Mucosa of descending colon (tissue), 3 donors: ENCODE measurements at places on chromosomes 2 and 18.

DNA sequence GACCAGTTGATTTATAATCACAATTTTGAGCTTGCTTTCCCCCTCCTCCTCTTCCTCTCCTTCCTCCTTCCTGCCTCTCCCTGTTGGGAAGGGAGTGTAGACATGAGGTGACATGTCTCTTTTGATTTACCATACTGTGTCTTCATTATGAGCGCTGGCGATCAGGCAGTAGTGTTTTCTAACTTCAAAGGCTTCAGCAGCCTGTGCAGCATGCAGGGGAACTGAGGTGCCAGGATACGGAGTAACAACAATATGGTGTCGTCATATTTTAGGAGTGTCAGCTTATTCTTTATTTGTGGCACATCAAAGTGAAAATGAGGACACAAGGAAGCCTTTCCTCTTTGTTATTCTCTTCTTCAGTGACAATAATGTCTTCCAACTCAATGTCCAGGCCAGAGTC lies 864.2 kb downstream of the SLC4A3 start:
- no peak for DNase-seq

DNA sequence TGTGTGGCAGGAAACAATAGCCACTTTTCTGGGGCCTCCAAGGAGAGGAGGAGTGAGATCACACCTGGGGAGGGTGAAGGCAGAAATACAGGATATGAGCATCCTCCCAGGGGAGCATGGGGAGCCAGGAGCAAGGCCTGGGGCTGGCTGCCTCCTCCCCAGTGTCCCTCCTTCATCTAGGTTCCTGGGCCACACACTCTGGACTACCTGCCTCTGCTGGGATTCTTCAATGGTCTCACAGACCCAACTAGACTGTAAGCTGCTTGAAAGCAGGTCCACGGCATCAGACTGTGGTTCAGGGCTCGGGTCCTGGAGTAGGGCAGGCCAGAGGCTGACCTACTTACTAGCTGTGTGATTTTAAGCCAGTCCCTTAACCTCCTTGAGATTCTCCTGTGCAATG lies 94.0 kb downstream of the MCFD2 start:
- no peak for DNase-seq

DNA sequence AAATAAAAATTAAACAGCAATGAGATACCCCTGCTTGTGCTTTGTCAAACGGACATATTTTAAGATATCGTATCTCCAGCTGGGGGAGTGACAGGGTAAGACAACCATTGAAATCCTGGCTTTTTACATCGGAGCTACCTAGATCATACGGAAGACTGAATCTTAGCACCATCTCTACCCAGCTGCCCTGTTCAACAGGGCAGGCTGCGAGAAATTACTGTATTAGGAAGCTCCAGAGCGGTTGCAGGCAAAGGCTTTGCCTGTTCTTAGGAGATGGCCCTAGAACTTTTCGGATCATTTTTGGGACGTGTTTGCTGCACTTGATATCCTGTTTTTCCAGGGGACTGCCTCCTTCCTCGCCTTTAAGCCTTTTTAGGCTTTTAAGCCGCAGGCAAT lies 2.0 kb upstream of the PRKCE start:
- no peak for DNase-seq

- no peak for DNase-seq
Observed at GRCh38 chr2:241235859-241236593, 47.5 kb downstream of the ANO7 start.

- no peak for DNase-seq
Observed at GRCh38 chr18:67665266-67665665, 148.7 kb upstream of the DSEL start.

GRCh38 chr18:77076111-77076510 lies 56.5 kb downstream of the MBP start:
- no peak for DNase-seq

GRCh38 chr2:152396051-152396511 lies 61.1 kb downstream of the FMNL2 start:
- no peak for DNase-seq

GRCh38 chr2:191369034-191369433 lies 123.8 kb downstream of the MYO1B start:
- DNase-seq = no peak

DNA sequence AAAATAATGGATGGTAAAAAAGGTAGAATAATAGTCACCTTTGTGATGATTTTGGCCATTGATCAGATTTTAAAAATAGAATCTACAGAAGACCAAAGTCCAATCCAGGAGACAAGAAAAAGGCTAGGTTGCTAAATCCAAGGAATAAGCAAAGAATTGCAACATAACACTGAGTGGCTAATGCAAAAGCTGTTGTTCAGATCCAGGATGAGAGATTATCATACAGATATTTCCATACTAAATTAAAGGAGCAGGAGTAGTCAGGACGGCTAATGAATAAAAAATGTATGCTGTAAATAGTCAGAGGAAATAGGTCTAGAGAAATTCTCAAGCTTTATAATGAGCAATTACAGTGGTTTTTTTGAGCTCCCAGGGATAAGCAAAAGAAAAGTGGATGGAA lies 745.9 kb upstream of the ACVR2A start:
- DNase-seq = no peak

GRCh38 chr2:20353241-20353992 lies 2.8 kb upstream of the PUM2 start:
- no peak for DNase-seq

DNA sequence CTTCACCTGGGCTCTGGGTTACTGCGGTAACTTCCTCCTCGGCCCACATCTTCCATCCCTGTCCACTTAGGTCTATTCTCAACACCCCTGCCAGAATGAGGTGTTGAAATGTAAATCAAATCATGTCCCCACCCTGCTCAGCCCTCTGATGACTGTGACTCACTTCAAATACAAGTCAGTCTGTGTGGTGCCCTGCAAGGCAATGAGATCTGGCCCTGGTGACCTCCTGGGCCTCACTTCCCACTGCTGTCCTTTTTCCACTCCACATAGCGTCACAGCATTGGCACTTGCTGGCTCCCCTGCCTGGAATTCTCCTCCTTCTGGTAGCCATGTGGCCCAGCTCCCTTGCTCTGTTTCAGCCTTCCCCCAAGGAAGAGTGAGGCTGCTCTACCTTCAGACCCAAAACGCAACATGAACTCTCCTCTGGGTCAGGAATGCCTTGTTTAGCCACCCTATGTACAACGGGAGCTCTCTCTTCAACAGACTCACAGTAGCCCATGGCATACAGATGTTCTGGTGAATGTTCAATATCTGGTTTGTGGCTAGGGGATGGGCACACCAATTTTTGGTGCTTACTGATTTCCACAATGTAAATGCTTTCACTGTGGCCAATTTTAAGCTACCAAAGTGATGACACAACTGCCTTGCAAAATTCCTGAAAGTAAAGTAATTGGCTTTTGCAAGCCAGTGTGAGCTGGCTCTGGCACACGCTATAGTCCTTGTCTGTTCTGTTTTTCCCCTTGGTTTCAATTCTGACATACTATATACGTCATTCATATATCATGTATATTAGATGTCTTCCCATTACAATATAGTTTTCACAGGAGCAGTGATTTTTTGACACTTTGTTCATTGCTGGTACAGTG lies 550.3 kb upstream of the HS6ST1 start:
- DNase-seq = no peak

GRCh38 chr2:74694281-74694680 lies 40.2 kb downstream of the SEMA4F start:
- DNase-seq = no peak

DNA sequence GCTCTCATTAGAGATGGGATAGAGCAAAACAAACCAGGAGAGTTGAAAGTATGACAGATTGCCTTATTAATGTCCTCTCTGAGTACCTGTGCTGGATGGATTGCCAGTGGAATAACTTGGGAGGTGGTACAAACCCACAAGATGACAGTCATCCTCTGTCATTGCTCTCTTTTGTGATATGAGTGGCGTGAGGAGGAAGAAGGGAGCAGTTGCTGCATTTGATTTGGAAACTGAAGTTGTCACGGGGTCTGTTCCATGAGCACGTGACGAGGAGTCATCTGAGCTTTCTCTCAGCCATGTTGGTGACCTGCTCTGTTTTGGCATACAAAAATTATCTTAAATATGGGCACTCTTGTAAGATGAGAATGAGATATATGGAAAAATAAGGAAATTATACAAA lies 204.9 kb downstream of the FAM210A start:
- no peak for DNase-seq

GRCh38 chr2:134712299-134712698 lies 6.5 kb downstream of the TMEM163 start:
- no peak for DNase-seq

GRCh38 chr2:33292981-33293595 lies 183.4 kb upstream of the RASGRP3 start:
- no peak for DNase-seq

GRCh38 chr2:220334210-220334609 lies 706.8 kb downstream of the SLC4A3 start:
- DNase-seq = no peak

- no peak for DNase-seq
Observed at GRCh38 chr2:142954493-142954892, 77.0 kb downstream of the KYNU start.

GRCh38 chr2:153230977-153231376 lies 247.6 kb downstream of the RPRM start:
- DNase-seq = no peak

DNA sequence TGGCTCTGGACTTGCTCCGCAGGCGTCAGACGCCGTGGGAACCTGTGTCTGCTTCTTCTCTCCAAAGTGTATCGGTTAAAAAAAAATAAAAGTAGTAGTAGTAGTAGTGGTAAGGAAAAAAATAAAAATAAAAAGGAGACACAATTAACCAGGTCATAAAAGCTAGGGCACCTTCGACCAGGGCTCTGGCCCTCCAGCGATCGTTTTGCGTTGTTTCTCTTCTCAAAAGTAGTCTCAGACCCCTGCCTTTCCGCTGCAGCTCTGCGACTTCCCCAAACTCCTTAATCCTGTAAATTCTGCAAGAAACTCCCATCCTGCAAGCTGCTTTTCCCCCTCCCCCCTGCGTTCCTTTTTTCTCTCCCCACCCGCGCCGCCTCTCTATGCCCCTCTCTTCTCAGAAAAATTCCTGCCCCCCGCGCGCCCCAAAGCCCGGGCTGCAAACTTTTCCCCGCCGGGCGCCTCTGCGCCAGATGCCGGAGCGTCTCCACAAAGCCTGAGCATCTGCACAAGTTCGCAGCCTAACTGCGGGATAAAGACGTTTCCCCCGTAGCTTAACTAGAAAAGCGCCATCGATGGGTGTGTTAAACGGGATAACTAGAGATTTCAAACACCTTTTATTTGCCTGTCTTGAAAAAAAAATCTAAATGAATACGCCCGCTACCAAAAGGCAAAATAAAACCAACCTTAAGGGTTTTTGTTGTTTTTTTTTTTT lies 1.8 kb upstream of the SALL3 start:
- DNase-seq = no peak

- no peak for DNase-seq
Observed at GRCh38 chr2:153417077-153417476, 61.5 kb downstream of the RPRM start.

GRCh38 chr2:124810132-124810531 lies 785.0 kb downstream of the CNTNAP5 start:
- DNase-seq = no peak

- DNase-seq = no peak
Observed at GRCh38 chr2:63218800-63219526, 168.3 kb downstream of the OTX1 start.
